ENCODE measurements at places on chromosomes 2 and 18.

DNA sequence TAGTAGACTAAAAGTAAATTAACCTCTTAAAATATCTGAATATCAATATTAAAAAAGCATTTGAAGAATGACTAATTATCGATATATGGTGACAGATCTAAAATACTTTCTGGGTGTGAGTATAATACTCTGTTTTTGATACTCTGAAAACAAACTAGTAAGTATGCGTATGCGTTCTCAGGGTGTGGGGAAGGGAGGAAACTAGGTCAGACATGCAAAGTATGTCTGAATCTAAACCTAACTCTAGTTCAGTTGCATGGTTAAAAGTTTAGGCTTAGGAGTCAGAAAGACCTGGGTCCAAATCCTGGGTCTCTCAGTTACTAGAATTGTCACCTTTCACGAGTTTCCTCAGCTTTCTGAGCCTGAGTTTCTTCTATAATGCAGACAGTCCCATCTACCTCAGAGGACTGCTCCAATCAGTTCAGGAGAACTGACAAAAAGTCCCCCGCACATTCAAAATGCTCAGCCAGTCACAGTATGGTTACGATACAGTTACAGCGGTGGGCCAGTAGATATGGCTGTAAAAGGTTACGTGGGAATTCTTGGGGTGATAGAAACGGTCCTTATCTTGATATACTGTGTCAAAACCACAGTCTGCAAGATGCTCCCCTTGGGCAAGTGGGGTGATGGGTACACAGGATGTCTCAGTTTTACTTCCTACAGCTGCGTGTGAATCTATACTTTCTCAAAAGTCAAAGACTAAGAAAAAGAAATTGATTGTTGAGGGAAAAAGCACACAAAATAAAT lies 29.2 kb downstream of the UNC50 start:
- DNase-seq: peak; percentile 52

DNA sequence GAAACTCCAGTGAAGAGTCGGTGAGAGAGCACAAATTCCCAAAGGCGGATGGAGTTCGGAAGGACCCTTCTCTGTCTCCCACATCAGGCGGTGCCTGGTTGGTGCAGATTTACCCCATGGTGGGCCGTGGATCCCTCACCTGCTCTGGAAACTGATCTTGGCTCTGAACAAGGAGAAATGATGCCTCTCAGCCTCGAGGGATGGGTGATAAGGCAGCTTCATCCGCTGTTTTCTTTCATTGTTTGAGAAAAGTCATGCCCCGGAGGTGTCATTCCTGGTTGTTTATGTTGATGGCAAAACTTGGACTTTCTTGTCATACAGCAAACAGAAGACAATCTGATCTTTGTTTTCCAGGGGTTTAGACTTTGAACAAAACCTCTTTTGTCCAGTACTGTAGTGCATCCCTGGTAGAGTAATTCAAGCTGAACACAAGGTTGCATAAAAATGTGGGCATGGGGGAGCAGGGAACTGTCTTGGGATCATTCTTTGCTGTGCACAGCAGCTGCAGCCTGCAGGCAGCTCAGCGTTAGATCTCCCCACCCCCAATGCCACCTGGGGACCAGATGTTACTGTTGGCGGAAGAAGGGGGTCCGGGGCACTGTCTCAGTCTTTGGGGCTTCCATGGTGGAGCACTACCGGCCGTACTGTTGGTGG lies 81.3 kb downstream of the NFATC1 start:
- no peak for DNase-seq

DNA sequence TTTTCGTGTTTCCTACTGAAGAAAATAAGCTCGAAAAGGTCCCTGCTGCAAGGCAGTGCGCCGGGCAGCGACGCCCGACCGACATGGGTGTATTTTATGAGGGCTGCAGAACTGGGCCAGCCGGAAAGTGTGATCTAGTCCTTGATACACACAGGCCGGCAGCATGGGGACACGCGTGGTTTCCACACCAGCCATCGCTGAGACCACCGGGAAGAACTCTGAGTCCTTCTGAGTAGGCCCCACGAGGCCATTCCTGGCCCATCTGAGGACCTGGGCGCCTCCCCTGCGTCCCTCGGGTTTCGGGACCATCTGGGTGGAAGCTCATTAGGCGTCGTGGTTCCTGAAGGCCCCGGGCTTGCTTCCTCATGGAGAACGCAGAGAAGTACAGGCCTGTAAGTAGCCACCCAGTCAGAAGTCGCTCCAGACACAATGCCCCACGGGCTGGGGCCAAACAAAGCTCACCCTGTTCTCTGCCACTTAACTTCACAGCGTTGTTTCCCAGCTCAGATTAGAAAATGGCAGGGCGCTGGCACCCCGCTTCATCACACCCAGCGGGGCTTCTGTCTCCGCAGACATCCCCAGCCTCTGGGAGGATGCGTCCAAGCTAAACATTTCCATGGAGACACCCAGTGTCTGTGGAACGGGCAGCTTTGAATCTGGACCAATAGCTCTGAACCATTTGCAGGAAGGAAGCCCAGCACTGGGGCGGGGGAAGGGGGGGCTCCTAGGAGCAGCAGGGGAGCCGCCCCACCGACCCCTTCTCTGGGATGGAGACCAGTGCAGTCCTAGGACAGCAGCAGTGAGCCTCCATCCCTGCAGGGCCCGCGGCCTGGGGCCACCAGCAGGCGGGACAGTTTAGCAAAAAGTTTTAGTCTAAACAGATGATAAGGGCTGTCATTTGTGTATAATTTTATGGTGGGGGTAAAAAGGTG lies 2.4 kb downstream of the NFATC1 start:
- DNase-seq: no peak

GRCh38 chr18:77093067-77093430 lies 39.5 kb downstream of the MBP start:
- DNase-seq: no peak

DNA sequence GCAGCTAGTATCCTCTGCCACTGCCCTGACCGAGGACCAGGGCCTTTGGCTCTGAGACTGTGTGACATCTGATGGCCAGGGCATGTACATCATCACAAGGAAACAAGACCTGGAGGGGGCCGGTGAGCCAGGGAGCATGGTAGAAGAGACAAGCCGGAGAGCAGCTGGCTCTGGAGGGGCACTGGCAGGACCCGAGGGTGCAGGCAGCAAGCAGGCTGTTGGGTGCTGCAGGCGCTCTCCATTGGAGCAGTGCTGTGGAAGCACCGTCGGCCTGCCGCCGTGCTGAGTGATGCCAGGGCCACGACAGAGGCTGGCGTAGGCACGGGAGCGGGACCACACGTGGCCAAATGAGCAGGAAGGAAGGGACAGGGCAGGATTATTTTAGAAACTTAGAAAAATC lies 335.2 kb downstream of the GBX2 start:
- DNase-seq: no peak

GRCh38 chr18:9133225-9133624 lies 3.4 kb upstream of the ANKRD12 start:
- DNase-seq: no peak

DNA sequence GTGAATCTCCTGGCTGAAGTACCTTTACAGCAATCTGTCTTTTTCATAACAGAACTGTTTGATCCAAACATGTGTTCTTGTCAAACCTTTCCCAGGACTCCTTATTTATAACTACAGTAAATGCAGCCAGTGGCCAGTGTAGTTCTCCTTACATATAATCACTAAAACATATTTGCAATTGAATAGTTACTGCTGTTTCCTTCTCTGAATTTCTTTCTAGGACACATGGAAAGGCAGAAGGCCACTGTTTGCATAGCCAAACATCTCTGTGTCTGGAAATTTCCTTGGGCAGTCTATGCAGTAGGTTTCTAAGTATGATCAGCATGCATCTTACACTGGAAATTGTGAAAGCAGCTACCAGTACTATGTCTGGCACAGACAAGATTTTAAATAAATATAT lies 57.4 kb upstream of the COL3A1 start:
- DNase-seq: no peak

- no peak for DNase-seq
These were observed 30.2 kb upstream of the FAM124B start for GRCh38 chr2:224432003-224432579.

DNA sequence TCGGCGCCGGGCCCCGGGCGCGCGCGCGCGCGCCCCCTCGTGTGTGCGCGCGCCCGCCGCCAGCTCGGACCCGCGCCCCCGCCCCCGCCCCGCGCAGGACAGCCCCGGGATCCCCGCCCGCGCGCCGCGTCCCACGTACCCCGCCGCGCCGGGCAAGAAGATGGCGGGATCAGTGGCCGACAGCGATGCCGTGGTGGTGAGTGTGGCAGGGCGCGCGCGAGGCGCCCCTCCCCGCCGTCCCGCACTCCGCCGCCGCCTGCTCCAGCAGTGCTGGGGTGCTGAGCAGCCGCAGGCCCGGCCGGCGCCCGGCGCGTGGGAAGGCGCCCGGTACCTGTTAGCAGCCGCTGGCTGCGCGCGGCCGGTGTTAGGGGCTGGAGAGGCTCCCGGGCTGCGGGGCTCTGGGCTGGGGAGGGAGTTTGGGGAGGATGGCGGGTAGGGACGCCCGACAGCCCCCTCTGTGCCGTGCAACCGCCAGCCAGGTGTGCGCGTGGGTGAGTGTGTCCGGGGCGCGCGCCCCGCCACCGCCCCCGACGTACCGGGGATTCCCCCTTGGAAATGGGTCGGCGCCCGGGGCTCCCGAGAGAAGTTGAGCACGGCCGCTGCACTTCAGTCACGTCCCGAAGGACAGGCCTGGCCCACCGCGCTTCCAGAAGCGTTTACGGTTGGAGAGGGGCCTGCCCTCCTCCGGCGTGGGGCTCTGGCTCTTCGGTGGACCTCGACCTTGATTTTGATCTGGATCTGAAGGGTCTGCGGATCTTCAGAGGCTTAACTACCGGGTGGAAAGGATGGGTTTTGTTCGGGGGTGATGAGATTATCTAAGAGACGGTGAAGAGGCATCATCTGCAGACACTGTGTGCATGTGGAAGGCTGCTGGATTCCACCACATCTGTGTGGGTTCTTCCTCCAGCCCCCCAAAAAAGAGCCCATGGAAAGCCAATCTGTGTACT lies 697 bp downstream of the LGALSL start:
- DNase-seq: peak; percentile 54

DNA sequence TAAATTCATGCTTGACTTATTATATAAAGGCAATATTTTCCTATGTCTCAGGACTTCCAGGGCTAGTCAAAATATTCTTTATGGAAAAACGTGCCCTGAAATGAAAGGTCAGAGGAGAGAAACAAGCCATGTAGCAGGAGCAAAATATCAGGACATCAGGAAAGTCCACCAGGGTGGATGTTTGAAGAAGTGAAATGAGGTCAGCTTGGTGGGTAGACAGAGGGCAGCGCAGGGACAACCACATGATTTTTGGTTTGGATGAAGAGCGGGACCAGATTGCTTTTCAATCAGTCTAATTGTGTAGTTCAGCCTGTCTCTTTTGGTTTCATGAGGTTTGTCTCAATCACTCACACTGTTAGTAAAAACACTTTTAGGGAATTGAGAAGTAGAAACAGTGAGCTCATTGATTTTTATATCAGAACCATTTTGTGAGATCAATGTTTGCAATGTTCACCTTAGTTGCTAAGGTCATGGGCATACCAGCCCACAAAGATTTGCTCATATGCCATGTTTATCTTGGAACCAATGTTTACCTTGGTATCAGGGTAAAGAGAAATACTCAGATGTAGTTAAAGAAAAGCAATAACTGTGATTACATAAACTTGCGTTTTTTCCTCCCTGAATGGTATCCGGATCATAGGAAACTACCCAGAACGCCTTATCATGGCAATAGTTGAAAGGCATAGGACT lies 32.1 kb downstream of the GKN2 start:
- DNase-seq: no peak

GRCh38 chr18:4157352-4157751 lies 297.8 kb downstream of the DLGAP1 start:
- DNase-seq: no peak

DNA sequence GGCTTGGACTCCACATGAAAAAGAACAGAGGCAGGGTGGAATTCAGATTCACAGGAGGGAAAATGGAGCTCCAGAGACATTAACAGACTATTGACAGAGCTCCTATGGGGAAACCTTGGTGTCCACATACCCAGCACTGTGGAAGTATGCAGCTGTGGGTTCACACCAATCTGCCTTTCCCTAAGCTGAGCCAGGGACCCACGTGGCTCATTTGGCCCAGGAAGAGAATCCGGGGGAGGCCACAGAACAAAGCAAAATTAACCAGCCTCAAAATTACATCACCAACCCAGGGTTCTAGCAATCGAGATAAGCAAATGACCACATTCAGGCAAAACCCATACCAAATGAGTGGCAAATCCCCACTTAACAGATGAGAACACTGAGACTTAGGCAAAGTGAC lies 105.8 kb upstream of the TWIST2 start:
- no peak for DNase-seq

DNA sequence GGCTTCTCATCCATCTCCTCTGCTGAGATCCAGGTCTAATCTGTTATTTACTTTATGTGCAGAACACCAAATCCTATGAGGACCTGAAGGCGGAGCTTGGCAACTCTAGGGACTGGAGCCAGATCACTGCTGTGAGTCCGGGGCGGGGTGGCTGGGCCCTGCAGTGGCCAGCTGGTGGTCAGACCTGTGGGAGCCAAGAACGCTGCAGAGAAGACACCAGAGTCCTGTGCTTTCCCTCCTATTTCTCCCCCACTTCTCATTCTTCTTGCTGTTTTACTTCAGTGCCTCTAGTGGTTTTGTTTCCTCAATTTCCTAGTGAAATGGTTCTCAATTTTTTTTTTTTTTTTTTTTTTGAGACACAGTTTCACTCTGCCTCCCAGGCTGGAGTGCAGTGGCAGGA lies 19.7 kb downstream of the VIL1 start:
- no peak for DNase-seq

DNA sequence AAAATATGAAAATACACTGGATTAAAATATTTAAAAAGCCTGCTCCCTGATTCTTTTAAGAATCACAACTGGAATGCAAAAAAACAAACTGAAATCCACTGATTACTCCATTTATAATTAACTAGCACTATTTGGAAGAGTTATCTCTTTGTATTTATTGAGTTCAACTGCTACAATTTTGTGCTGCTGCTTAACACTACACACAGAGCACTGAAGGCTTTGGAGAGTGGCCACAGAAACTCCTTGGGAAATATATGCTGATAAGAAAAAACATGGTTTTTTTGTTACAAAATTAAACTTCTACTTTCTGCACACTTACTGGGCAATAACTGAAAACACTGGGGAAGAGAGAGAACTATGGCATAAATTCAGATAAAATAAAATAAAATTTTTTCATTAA lies 19.8 kb upstream of the BZW1 start:
- no peak for DNase-seq

DNA sequence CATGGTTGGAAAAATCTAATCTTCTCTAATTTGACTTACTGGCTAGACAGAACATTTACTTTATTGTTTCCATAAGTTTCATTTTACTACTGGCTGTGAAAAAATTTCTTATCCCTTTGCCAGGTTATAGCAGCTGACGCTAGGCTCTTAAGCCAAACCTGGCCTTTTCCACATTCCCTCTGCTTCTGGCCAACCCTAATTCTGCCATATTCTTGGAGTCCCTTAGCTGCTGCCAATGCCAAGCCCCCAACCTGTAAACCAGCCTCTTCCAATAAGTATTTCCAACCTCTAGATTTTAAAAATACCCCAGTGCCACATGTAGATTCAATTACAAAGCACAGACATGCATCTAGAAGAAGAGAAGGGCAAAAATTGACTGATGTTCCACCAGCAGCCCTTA lies 452.3 kb upstream of the MEX3C start:
- DNase-seq: no peak

All from stimulated activated CD4-positive, alpha-beta T cell treated with anti-CD3 and anti-CD28 coated beads, Interleukin-2, amount 100 ng/mL, for 24 hours (primary cell).